ENCODE measurements at places on chromosomes 6 and 20.

- no peak for DNase-seq
Measured at GRCh38 chr6:63985223-63985622, 349.6 kb downstream of the PHF3 start.

DNA sequence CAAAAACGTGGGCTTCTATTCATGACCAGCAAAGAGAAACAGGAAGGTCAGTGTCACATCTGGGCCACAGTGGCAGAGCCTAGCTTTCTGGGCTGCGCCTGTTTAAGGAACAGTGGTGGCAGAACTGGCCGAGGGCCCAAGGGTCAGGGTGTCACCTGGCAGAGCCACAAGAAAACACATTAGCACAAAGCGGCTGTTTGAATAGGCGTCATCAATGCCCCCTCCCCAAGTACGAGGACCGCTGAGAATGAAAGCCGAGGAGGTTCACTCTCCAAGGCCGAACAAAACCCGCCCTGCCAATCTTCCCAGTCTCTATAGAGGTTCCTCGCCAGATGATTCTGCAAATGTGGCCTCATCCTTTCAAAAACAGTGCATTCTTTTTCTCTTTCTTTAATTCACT is 125.2 kb upstream of the TRAF3IP2 start:
- no peak for DNase-seq

GRCh38 chr6:145669627-145670034 is 65.7 kb downstream of the EPM2A start:
- no peak for DNase-seq

DNA sequence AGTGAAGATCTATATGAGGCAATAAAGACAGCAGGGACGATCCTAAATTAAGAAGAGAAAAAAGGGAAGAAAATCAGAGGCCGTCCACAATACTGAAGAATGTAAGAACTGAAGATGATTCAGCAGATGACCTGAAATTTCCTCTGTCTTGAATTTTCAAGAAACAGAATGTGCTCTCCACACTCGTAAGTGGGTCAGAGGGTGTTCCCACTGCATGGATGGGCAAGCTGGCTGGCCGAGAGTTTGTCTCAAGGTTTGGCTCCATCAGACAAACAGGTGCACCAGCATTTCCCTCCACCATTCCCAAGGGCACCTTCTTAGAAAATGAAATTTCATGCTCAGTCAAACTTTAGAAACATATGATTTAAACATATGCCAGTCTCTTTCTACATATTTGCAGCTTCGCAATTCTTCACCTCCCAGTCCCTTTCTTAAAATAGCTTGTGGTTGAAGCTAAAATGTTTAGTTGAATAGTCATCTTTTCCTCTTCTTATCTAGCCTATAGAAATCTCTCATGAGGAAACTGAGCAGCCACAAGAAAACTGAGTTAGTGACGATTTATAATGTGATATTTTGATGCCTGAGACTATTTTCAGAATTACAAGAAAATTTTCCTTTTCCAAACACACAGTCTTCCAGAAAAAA is 576.4 kb downstream of the PRKN start:
- DNase-seq, result no peak

Data from esophagus squamous epithelium (tissue), 5 donors.